Activated CD4-positive, alpha-beta T cell treated with anti-CD3 and anti-CD28 coated beads, Interleukin-2, amount 10 ng/mL, durations not matched to agents 7 days and 5 days (primary cell): ENCODE measurements at places on chromosomes 16 and 17.
A peak's percentile ranks its signal among the peaks of the same experiment; 100 is the strongest.

- DNase-seq, result no peak
Measured at GRCh38 chr17:73462823-73463222, 151.0 kb upstream of the CDC42EP4 start.

GRCh38 chr17:46732754-46733398, 85.6 kb downstream of the WNT3 start:
- DNase-seq, result no peak

- no peak for DNase-seq
Measured at GRCh38 chr17:66949501-66949900, 15.0 kb upstream of the CACNG4 start.

DNA sequence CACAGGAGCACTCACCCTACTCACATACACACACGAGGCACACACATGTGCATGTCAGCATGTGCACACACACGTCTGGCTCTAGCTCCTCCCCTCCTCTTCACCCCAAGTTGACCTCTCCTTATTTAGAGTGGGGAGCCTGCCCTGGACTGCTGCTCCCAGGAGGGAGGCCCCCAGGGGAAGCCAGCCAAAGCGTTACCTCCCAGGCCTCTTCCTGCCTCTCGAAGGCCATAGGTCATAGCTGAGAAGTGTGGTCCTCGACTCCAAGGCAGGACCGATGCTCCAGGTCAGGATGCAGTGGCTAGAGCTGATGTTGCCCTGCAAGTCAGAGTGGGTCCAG, 18.8 kb downstream of the POLR3K start:
- no peak for DNase-seq

DNA sequence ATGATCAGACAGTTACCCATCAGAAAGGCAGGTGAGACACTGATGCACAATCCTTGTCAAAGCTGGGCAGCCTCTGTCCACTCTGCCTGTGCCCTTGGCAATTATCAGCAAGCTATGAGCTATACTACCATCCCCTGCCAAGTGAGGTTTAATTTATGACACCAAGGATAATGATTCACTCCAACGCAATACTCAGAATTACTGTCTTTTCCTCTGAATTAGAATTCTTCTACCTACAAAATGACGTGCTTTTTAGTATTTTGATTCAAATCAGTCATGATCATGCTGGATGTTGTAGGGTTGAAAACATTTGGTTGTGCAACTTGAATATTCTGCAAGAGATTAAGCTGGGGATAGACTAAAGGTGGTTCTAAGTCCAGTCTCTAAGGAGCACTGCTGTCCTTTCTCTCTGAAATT, 116.8 kb upstream of the SOX9 start:
- no peak for DNase-seq

DNA sequence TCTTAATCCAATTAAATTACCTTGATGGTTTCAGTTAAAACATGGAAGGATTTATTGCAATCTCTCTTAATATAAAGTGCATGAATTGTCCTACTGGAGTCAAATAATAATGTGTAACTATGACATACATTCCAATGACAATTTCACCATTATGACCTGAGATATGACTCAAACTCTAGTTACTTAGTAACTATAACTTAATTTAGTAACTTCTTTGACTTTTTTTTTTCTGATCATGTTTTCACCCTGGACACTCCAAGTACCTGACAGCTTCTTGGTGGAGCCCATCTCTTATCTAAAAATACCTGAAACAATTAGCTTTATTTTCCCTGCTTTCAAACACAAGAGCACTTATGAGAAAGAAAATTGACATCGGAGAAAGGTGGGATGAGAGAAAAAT, 123.7 kb downstream of the STX8 start:
- no peak for DNase-seq

DNA sequence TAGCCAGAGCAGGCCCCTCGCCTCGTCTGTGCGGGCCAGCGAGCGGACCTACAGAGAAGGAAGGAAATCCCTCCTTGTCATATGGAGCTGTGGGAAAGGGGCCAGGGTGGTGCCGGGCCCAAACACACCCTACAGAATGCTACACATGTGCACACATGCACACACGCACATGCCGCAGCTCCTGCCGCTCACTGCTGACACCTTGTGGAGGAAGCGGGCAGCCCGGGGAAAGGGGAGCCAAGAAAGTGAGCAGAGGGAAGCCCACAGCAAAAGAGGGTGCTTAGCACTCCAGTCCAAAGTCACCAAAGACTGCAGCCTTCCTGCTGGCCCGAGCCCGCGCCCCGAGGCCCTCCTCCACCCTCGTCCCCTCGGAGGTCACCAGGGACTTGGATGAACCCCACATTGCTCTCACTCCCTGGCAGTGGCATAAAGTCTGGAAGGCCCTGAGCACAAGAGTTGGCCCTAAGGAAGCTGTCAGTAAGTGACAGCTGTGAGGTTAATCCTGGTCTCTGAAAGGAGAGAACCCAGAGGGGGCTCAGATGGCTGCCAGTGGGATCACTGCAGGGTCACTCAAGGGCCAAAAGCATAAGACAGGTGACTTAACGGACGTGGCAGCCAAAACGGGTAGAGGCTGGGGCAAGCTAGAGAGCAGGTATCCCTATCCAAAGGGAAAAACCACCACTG, 68.2 kb downstream of the MYO18A start:
- DNase-seq, result peak; percentile 72

- DNase-seq, result no peak
Measured at GRCh38 chr16:68644715-68645493, at the start of gene CDH3. Gene CDH3 (plus strand): TSS chr16:68645310. CDS start chr16:68645380, 70 bp downstream.

GRCh38 chr16:3983081-3983520, 102.6 kb upstream of the CREBBP start:
- peak; percentile 53 for DNase-seq

DNA sequence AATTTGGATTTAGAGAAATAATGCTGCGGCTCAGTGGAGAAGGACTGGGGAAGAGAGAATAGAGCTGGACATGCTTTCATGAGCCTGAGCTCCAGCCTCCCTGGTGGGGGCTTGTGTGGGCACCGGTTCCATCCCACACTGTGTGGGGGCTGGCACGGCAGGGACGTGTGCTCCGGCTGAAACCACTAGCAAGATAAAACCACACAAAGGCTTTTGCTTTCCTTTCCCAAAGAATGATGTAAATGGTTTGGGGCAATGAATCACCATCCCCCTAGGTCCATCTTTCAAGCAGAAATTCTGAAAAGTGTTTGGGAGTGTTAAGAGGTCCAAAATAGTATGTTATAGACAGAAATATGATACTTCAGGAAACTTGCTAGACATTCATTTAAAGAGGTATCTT, 77.0 kb downstream of the CDH11 start:
- DNase-seq, result no peak

DNA sequence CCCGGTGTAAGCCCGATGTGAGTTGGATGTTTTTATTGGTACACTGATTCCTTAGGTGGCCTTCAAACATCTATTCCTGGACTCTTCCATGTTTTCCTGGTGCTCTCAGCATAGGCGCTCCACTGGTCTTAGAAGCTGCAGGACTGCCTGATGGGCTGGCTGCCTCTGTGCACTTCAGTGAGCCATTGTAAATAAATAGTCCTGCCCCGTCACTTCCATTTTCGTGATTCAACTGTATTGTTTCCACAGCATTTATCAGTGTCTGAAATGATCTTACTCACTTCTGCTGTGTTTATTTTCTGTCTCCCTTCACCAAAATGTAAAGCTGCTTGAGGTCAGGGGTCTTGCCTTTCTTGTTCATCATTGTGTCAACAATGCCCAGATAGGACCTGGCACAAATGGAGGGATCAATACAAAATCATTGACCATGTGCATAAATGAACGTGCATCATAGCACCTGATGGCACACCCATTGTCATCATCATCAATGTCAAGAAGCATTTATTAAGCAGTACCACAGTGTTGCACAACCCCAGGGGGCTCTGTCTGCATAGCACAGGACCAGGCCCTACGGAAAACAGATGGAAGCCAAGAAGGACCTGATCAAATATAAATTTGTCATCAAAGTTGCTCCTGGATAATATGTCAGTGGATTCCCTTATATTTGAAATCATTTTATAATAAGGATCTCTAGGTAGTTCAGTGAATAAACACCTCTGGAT, 66.6 kb upstream of the CPHXL start:
- DNase-seq, result no peak

- no peak for DNase-seq
Measured at GRCh38 chr17:75933808-75934207, 7.0 kb downstream of the FBF1 start.

GRCh38 chr17:32958418-32958817, 30.5 kb downstream of the TMEM98 start:
- no peak for DNase-seq

- DNase-seq, result no peak
Measured at GRCh38 chr17:7688808-7689316, 585 bp downstream of the WRAP53 start.

GRCh38 chr16:67694611-67695010, 24.5 kb downstream of the GFOD2 start:
- DNase-seq, result no peak

DNA sequence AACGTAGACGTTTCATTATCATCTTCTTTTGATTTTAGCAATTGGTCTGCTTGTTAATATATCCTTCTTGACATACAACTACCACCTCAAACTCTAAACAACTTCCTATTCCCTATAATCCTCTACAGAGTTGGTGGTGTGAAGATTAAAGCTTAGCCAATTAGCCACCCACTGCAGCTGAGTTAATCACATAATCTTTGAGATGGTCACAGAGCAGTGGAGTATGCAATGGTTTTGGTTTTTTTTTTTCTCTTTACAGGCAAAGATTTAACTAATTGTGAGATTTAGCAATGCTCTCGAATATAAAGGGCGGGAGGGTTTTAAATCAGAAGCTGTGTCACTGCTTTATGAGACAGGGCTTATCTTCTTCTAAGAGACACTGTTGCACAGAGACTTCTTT, 37.0 kb downstream of the STX8 start:
- no peak for DNase-seq

- DNase-seq, result peak; percentile 67
Measured at GRCh38 chr17:70168977-70169708, at the start of gene KCNJ2. Gene KCNJ2 (plus strand): TSS chr17:70169532. CDS start chr17:70175040, 5,508 bp downstream.

DNA sequence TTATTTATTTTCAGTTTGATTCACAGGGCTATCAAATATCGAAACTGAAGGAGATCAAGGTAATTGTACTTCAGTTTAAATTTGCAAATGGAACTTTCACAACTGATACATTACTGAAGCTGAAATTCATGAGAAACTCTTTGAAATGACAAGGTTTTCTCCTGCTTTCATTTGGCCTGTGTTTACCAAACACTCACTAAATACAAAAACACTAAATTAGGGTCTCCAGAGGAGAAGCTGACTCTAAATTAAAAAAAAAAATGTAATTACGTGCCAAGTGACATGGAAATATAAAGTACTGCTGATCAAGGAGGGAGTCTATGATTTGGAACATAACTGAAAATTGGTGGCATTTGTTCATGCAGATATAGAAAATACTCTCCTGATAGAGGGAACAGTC, 205.8 kb downstream of the CDH11 start:
- DNase-seq, result no peak

GRCh38 chr17:69609473-69610305, 195.2 kb downstream of the MAP2K6 start:
- no peak for DNase-seq

DNA sequence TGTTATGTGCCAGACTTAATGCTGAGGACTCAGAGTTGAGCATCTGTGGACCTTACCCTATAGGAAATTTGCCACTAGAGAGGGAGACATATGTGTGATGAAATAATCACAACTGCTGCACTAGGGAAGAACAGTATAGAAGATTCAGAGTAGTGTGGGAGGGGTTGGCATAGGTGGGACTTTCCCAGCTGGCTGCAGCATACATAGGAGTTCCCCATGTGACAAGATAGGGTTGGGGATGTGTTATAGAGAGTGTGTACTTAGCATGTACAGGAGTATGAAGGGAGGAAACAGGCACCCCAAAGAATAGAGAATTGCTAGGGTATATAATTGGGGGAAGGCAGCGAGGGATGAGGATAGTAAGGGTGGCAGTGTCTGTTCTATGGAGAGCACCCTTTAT, 2.9 kb downstream of the NUP93 start:
- no peak for DNase-seq

DNA sequence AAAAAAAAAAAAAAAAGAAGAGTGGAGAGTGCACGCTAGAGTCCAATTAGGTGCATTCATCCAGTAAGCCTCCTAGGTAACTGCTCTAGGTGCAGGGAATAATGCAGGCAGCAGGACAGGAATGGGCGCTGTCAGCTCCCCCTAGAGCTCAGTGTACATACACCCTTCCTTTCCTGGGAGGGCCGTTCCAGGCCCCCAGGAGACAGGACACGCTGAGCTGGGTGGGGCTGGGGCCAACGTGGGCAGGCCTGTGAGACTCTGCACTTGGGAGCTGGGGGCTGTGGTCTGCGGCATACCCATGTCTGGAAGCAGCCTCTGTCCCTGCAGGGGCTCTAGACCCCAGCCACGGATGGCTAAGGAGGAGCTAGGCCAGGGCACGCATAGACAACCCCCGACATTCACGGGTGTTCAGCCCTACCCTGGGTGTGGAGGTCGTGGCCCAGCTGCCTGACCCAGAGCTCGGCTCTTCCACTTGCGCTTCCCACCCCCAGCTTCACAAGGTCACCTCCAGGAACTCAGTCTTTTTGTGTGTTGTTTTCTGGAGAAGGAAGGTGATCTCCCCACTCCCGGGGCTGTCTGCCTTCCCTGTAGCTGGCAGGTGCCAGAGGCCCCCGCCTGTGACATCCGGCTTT, 1.0 kb upstream of the ANTKMT start:
- no peak for DNase-seq

DNA sequence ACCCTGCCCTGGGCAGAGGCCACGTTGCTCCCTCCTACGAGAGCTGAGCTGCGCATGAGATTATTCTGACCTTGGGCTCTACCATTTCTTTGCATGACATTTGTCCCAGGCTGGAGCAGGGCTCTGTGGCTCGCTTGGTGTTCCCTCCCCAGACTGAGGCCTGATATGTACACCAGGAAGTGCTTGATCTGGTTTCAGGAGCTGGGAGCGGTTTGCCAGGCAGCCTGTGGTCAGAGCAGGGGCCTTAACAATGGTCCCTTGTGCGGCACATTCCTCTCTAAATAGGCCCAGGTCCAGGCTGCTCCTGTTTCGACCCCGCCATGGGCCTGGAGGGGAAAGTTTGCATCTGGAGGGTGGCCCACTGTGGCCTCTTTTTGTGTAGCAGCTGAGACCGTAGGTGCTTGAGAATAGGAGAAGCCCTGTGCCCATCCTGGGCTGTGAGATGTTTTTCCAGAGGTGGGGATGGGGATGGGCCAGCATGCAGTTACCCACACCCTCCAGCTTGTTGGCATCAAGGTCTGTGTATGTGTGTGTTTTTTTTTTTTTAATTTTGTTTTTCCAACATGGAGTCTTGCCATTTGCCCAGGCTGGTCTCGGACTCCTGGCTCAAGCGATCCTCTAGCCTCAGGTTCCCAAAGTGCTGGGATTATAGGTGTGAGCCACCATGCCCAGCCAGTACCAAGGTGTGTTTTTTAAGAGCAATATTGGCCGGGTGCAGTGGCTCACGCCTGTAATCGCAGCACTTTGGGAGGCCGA, 253.9 kb downstream of the SEC14L1 start:
- DNase-seq, result no peak
